NCI-H2171 (cell line): ENCODE measurements at places on chromosomes 2 and 18.

- no peak for DNase-seq
Measured at GRCh38 chr18:26356045-26356785, 130.0 kb downstream of the TAF4B start.

DNA sequence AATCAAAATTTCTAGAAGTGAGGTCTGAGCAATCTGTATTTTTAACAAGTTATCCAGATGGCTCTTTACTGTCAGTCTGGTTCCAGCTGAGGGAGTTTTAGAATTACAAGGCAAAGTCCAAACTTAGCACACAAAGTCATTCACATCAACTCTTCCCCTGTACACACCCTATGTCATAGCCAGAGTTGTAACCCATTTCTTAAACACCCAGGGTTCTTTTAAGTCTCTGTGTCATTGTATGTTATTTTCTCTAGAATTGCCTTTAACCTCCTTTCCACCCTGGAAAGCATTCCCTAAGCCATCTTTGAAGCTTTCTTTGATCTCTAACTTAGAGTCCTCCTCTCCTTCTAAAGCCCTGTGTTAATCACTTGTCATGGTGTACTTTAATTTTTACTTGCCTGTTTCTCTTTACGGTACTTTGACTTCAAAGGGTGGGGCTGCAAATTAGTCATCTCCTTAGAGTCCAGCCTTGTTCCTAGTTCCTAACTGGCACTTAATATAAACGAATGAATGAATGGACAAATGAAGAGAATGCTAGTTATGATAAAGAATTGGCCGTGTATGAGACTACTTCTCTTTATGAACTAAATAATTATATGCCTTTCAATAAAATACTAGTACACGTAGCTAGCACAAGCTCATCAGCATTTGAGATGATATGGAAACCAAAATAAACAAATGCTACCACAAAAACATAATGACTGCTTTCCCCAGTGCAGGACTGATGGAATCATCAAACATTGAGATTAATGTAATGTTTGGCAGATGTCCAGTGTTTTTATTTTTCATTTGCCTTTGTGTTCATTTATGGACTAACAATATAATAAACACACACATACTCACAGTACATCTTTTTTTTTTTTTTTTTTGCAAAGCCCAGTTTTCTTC, 11.9 kb upstream of the ACTR3 start:
- DNase-seq, result no peak

- no peak for DNase-seq
Measured at GRCh38 chr18:23835091-23835490, 145.8 kb downstream of the LAMA3 start.

DNA sequence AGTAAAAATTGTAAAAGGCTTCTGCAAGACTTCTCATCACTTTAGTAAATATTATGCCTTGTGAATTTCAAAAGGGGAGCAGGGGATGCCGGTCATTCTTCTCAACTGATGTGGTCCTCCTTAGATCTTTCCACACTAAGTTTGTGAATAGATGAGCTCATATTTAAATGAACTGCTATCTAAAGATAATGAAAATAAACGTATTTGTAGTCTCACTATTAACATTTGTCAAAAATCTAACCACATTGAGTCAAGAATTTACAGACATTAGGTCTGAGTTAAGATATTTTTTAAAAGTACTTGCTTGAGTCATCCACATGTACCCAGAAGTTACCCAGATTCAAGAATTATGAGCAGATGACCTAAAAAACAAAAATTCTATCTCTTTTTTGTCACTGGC, 6.5 kb downstream of the PRPF40A start:
- DNase-seq, result no peak

- no peak for DNase-seq
Measured at GRCh38 chr2:237875256-237876060, 16.0 kb downstream of the RAMP1 start.

GRCh38 chr2:46763861-46764260, 151.7 kb downstream of the MCFD2 start:
- DNase-seq, result no peak

DNA sequence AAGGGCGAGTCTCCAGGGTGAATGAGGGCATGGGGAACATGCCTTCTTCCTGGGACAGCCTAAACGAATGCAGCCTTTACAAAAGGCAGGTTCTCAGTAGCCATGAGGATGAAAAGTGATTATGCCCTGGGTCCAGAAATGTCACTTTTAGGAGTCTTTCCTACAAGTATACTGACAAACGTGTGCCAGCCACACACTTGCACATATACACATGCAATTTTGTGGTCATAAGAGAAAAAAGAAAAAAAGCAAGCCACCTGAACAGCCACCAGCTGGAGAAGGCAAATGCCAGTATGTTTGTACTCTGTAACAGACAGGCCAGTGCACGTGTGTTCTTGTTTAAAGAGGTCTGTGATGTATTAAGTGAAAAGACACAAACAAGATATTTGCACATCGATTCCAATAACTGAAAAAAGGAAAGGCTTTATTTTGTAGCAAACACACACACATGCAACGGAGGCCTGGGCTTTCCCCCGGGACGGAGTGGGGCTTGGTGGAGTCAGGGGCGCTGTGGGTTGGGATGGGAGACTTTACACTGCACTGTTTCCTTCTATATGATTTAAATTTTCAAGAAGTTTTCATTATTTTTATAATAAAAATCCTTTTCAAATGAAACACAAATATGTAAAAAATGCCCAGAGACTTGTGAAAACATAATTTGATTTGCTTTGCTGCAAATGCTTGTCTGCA, 108.4 kb downstream of the FAM210A start:
- no peak for DNase-seq

- no peak for DNase-seq
Measured at GRCh38 chr18:61898640-61899101, 5.9 kb upstream of the RNF152 start.

- no peak for DNase-seq
Measured at GRCh38 chr18:44195394-44196140, 485.1 kb upstream of the SETBP1 start.

DNA sequence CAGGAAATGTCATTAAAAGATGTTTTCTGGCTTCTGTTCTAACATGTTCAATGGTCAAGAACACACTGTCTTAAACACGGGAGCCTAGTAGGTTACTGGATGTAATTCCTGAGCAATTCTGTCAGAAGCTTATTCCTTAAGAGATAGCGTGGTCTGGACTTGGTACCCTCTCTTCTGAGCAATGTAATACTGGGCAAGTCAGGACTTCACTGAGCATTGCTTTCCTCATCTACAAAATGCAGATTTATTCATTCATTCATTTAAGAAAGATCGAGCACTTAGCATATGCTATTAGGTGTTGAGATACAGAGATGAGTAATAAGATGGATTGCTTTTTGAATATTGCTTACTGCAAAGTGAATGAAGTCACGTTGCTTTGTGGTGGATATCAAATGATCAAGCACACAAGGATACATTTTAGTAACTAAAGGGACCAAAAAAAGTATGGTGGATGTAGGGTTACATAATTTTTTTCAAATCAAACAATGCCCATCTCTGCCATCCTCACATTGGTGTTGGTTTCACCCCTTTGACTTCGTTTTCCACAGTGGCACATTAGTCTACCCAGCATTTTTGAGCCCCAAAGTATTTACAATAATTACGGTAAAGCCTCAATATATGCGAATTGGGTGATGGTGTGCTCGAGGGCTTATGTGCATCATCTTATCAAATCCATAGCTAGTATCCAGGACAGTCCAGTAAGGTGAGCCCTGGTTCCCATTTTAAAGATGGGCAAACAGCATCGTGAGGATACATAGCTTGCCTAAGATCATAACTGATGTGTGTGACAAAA, 65.3 kb downstream of the ZC3H6 start:
- no peak for DNase-seq

DNA sequence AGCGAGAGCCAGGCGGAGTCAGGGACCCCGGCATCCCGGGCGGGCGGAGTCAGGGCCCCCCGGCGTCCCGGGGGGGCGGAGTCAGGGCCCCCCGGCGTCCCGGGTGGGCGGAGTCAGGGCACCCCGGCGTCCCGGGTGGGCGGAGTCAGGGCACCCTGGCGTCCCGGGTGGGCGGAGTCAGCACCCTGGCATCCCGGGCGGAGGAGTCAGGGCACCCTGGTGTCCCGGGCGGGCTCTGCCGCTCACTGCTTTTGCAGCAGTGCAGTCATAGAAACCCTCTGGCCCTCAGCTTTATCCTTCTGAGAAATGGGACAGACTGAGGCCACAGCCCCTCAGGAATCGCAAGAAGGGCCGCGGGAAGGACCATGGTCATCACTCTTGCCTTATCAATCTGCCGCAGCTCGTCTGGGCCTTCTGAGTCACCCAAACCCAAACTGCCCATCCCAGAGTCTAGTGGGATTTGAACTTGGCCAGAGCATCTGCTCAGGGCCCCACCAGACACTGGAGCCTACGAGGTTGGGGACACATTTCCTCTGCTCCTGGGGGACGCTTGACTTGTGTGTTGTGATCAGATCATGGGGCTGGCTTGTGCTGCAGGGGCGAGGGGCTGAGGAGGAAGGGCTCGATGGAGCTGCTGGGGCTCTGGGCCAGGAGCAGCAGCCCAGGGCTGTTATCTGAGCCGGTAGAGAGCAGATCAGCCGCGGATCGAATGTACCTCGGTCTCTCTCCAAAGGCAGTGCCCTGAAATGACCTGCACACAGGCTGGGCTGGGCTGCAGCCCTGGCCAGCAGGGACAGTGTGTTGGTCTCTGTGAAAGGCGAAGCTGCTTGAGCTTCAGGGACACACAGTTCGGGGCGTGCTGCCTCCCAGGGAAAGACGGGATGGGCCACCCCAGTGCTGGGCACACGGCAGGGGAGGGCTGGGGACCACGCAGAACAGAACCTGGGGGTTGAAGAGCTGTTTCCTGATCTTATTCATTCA, 290.1 kb upstream of the HDAC4 start:
- peak; percentile 32 for DNase-seq

DNA sequence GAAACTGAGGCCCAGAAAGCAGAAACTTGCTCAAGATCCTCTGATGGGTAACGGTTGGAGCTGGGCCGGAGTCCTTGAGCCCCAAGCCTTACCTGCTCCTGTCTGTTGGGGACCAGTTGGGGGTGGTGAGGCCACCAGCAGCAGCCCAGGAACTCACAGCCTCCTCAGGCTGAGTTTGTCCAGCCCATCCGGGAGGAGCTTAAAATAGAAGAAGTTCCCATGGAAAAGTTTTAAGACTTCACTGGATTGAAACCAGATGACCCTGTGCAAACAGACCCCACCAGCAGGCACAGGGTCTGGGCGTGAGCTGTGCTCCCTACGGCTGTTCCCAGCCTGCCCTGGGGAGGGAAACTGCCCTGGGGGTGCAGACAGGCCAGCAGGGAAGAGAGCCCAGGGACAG, 40.6 kb upstream of the FOSL2 start:
- no peak for DNase-seq

DNA sequence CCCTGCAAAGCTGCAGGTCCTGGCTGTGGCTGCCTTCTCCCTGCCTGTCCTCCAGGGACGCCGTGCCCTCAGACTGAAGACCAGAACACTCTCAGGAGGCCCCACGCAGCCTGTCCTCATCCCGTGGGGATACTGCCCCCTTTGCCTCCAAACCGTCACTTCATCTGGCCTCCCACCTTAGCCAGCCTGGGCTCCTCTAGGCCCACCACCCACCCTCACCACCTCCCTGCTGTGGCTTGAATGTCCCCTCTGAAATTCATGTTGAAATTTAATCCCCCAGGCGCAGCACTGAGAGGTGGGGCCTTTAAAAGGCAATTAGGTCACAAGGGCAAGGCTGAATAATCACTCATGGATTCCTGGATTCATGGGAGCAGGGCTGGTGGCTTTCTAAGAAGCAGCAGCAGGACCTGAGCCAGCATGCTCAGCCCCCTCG, 198.2 kb downstream of the SEPTIN10 start:
- no peak for DNase-seq

DNA sequence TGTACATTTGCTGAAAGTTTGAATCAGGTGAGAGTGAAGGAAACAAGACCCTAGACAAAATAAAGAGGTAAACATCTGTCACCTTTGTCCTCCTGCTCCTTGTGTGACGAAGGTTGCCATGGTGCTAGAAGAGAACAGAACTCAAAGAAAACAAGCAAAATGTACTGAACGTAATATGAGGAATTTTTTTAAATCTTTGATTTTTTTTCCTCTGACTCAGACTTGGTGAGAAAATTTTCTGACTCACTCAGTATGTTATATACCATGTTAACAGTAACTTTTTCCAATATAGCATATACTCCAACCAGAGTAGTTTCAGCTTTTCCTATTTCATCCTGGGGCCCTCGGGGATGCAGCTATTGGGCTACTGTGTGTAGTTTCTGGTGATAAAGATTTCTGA, 2114.6 kb upstream of the PIK3C3 start:
- peak; percentile 4 for DNase-seq

- DNase-seq, result no peak
Measured at GRCh38 chr2:157466764-157467163, 22.9 kb upstream of the CYTIP start.

DNA sequence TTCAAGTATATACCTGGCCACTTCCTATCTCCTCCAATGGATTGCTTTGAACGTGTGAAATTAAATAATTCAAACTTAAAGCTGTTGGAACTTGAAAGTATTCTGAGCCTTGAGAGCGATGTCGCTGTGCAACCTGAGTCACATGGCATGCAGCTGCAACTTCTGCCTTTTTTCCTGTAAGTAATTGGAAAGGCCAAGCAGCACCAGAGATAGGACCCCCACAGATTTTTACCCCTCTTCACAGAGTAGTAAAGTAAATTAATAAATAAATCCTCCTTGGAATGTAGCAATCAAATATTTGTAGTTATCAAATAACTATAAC, 3.2 kb upstream of the RNF149 start:
- no peak for DNase-seq

GRCh38 chr2:99784946-99785345, 295.1 kb upstream of the REV1 start:
- DNase-seq, result no peak

GRCh38 chr2:20176760-20177159, 48.2 kb downstream of the SDC1 start:
- DNase-seq, result no peak

GRCh38 chr2:27083410-27084296, 2.9 kb upstream of the KHK start:
- no peak for DNase-seq
